ENCODE measurements at places on chromosomes 3 and 15.

GRCh38 chr3:97764407-97765238, at the start of gene ARL6:
TSS of gene ARL6 (plus strand) at chr3:97764758. CDS start at chr3:97768108, 3,350 bp downstream.
- peak; percentile 77 for DNase-seq

DNA sequence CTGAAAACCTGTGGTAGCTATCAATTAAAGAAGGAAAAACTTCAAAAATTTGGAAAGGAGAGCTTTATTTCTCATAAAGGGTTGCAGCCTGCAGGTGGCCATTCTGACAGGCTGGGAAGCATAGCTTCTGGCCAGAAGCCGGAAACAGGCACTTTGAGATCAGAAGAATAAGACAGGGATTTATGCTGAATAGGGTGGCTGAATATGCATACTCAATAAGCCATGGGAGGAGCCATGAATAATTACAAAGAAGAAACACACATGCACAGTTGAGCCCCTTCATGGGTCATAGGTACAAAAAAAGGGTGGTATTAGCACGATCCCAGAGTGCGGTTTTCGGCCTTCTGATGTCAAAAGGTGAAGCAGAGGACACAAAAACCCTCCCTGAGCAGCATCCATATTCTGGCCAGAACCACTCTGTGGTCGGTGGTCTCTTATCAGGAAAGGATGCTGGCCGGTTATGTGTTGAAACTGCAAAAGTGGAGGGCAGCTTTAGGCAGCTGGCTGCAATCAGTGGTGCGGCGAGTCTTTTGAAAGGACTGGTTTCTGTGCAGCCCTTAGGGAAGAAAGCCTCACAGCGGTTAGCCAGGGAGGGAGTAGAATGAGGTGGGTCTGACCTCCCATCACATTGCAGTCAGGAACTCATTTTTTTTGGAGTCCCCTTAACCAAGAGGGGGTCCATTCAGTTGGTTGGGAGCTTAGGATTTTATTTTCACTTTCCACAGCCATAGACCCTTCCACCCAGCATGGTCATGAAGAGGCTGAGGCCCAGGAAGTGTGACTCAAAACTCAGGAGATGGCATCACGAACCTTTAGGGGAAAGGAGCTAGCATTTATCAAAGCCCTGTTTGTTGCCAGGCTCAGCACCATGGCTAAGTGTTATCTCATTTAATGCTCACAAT, 34.7 kb upstream of the CCDC174 start:
- DNase-seq, result no peak

DNA sequence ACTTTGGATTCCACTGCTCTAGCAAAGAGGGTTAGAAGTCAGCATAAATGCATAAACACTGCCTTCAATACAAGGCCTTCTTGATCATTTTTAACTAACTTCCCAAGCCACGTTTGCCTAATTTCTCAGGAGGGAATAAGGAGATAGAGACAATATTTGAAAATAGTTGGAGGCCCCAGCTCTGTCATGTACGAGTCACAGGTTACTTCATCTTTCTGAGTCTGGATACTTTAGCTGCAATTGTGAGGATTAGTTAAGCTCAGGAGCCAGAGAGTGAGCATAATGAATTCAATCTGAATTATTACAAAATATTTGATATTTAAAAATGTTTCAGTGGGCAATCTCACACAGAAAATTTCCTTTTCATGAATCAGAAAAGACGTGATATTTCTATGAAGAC, 298.9 kb downstream of the SHOX2 start:
- no peak for DNase-seq

- no peak for DNase-seq
These were observed 72.5 kb upstream of the ADAMTSL3 start for GRCh38 chr15:83581381-83581780.

GRCh38 chr15:63283126-63283525, 5.7 kb downstream of the APH1B start:
- no peak for DNase-seq

DNA sequence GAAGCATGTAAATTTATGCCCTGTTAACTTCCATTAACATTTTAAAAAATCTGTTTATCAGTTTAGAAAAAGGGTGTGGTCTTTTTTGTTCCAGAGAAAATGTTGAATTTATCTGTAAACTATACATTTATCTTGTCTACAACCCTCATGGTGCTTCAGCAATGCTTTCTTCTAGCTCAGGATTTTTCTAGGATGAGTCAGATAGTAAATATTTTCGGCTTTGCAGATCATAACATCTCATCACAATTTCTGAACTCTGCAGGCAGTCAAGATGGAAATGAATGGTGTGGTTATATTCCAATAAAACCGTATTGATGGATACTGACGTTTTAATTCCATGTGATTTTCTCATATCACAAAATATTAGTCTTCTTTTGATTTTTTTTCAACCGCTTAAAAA, 70.5 kb upstream of the FOXB1 start:
- no peak for DNase-seq

DNA sequence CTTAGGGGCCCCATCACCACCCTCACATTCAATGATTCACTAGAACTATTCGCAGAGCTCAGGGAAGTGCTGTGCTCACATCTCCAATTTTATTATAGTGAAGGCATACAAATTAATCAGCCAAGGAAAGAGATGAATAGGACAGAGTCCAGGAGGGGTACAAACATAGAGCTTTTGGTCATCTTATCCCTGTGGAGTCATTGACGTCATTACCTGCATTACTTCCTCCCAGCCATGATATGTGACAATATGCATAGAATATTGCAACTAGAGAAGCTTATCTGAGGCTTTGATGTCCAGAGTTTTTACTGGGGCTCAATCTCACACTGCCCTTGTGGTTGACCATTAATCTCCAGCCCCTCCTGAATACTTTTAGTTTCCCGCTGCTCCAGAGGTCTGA, 1.5 kb downstream of the IQCH start:
- no peak for DNase-seq

DNA sequence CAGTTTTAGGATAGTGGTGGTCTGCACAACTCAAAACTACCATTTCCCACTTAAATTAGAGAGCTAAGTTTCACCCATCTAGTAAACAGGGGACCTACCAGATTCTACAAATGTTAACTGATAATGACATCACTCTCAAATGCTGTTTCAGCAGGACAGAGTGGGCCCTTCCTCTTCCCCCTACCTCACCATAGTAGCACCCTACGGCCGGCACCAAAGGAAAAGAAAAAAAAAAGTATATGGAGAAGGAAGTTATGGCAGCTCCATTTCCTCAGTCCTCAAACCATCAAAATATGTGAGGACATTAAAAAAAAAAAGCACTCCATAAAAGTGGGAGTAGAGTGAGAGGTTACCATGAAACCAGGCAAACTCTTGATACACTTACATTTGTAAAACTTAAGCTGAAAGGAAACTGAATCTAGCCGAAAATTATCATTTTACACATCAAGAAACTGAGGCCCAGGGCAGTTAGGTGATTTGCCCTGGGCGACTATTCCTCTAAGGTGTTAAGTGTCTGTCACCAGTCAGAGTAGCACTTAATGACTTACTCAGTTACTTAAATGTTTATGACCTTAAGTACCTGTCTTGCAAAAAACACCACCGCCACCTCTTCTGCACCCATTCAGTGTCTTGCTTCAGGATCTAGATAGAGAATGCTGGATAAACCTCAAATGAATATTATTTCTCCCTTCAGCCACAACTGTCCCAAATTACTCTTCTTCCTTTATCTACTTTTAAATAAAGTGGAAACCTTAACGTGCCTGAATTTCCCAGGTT, 2.7 kb downstream of the MSL2 start:
- DNase-seq, result peak; percentile 19

DNA sequence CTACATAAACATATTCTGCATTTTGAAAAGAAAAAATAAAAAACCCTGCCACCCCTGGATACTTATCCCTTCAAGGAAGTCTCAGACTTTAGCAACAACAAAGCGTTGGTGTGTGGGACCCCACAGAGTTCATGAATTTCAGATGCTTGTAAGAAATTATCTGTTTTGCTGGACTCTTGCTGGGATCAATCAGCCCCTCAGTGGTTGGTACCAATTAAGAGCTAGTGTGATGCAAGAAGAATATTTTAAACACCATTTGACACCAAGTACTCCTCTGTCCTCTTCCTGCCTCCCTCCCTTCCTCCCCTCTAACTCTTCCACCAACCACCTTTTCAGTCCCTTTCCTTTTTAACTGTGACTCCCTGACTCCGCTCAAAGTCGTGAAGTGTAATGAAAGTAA, 51.5 kb downstream of the SST start:
- no peak for DNase-seq

- DNase-seq, result no peak
These were observed 312.3 kb upstream of the STT3B start for GRCh38 chr3:31220431-31220830.

- DNase-seq, result no peak
These were observed 749.8 kb upstream of the SGO1 start for GRCh38 chr3:20935791-20936190.

GRCh38 chr15:92100301-92100700, 246.8 kb downstream of the SLCO3A1 start:
- no peak for DNase-seq

GRCh38 chr3:124227150-124227630, 235.3 kb upstream of the ROPN1 start:
- DNase-seq, result no peak

GRCh38 chr3:183777016-183777618, 48.3 kb downstream of the MAP6D1 start:
- DNase-seq, result no peak

DNA sequence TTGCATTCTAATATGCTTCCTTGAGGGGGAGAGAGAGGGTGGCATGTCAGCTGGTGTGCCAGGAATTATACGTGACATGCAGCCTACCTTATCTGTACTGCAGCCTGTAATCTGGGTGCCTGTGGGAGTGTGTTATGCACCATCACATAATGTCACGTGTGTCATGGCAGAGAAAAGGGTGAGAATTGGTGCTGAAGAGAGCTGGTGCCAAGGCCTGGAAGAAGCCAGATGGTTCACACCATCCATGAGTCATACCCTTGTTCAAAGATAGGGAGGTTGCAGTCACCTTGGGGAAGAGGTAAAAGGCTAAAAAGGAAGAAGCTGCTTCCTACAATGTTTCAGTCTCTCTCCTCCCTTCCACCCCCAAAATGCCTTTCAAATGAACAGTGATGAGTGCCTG, 5.3 kb downstream of the BRPF1 start:
- DNase-seq, result no peak

DNA sequence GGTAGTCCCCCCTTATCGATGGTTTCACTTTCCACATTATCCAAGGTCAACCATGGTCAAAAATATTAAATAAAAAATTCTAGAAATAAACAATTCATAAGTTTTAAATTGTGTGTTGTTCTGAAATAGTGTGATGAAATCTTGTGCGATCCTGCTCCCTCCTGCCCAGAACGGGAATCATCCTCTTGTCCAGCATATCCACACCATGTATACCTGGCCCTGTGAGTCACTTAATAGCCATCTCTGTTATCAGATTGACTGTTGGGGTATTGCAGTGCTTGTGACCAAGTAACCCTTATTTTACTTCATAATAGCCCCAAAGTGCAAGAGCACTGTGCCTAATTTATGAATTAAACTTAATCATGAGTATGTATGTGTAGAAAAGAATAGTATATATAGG, 19.1 kb downstream of the FAM81A start:
- no peak for DNase-seq

DNA sequence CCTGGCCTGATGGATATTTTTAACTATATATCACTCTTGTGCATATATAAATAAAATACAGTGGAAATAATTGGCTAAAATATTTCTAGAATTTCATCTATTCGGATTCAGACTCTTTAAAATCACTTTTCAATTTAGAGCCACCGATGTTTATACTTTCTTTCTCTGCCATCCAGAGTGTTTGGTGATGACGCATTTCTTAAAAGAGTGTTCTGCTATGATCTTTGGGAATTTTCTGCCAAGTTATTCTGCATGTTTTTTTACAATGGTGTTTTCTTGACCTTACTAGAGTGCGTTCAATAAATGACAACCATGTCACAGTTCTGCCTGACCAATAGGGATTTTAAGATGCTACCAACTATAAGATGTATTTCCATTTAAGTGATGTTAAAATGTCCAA, 30.2 kb downstream of the PPP2R3A start:
- DNase-seq, result no peak

DNA sequence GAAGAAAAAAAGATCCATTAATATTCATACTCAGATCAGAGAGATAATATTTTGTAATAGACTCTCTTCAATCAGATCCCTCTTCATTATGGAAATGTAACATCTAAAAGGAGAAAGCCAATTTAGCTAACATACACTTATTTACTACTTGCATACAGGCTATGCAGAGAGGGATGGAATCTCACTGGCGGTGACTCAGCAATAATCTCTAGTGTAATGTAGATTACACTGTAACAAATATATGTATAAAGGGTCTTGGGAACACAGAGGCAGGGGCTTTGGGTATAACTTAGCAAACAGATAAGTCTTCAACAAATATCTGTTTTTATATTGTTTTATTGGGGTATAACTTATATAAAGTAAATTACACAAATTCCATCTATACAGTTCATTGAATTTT, 69.6 kb downstream of the CGNL1 start:
- no peak for DNase-seq

DNA sequence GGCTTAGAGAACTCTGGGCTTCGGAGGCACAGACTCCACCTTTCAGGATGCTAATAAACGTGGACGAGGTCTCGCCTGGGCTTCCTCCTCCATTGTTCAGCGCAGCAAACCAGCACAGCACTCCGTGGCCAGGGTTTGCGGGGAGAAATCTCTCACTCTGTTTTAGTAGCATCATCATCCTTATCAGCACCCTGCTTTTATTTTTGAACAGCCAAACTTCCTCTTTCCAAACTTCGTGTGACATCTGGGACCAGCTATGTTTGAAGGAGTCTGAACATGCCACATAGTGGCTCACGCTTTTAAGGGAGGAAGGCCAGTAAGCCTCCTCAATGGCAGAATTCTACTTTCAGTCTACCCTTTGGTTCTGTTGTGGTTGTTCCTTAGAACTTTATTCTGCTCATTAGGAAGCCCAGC, 149.0 kb downstream of the PGPEP1L start:
- DNase-seq, result no peak

GRCh38 chr3:197353867-197354567, 55.6 kb upstream of the DLG1 start:
- DNase-seq, result no peak

DNA sequence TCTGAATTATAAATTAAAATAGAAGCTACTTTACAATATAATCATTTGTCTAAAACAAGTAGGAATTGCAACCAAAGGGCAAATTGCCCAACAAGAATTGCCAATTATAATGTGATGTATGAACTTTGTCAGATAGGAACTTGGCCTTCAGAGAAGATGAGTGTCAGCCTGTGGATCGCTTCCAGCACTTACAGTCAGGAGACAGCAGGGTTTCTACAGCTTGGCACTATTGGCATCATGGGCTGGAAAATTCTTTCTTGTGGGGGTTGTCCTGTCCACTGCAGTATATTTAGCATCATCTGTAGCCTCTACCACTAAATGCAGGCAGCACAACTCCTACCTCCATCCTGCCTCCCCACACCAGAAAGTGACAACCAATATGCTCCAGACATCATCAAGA, 48.1 kb upstream of the CRBN start:
- no peak for DNase-seq

DNA sequence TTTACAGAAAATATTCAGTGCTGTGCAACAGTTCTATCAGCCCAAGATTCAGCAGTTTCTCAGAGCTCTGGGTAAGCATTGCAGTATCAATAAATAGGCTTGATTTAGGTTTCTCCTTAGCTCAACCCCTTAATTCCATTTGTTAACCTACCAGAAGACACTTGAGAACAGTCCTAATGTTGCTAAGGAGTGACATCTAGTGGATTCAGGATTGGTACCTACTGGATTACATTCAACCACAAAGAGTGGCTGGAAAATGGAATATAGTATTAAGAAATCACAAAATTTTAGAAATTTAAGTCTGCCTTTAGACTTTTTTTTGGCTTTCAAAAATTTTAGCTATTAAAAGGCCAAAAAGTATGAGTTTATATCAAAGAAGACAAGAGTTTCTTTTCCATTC, 34.7 kb downstream of the POLG start:
- DNase-seq, result no peak

Measured in activated CD4-positive, alpha-beta T cell treated with anti-CD3 and anti-CD28 coated beads, Interleukin-2, amount 10 ng/mL, durations not matched to agents 7 days and 5 days (primary cell).